Chondrocyte (in vitro differentiated cells): ENCODE measurements at places on chromosomes 7 and 10.

GRCh38 chr10:131142517-131143380 is 168.8 kb downstream of the TCERG1L start:
- no peaks in the 10 kb centered on the region for H3K4me1 ChIP-seq
- DNase-seq, result no peak
- H3K36me3 ChIP-seq, result no peaks in the 10 kb centered on the region
- no peak overlapping the region for H3K27ac ChIP-seq
- H3K27me3 ChIP-seq, result no peaks in the 10 kb centered on the region
- H3K4me3 ChIP-seq, result no peak overlapping the region

DNA sequence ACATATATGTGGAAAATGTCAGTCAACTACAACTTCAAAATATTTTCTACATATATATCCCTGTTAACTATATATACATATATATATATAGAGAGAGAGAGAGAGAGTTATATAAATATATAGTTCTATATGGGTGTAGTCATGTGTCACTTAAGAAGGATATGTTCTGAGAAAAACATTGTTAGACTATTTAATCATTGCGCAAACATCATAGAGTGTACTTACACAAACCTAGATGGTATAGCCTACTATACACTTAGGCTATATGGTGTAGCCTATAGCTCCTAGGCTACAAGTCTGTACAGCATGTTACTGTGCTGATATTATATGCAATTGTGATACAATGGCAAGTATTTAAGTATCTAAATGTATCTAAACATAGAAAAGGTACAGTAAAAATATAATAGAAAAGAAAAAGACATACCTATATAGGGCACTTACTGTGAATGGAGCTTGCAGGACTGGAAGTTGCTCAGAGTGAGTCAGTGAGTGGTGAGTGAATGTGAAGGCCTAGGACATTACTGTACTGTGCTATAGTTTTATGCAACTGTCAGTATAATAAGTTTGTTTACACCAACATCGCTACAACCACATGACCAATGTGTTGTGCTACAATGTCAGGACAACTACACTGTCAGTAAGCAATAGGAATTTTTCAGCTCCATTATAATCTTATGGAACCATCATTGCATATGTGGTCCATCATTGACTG is 18.0 kb upstream of the FGL2 start:
- no peak overlapping the region for H3K27ac ChIP-seq
- no peak overlapping the region for H3K4me3 ChIP-seq
- no peaks in the 10 kb centered on the region for H3K27me3 ChIP-seq
- no peaks in the 10 kb centered on the region for H3K36me3 ChIP-seq

- H3K27ac ChIP-seq, result peak overlapping the region; percentile 58
- no peaks in the 10 kb centered on the region for H3K36me3 ChIP-seq
- peaks cover 62% of the 10 kb centered on the region for H3K4me1 ChIP-seq
These were observed 32.1 kb downstream of the KCNMA1 start for GRCh38 chr10:77605466-77605865.

DNA sequence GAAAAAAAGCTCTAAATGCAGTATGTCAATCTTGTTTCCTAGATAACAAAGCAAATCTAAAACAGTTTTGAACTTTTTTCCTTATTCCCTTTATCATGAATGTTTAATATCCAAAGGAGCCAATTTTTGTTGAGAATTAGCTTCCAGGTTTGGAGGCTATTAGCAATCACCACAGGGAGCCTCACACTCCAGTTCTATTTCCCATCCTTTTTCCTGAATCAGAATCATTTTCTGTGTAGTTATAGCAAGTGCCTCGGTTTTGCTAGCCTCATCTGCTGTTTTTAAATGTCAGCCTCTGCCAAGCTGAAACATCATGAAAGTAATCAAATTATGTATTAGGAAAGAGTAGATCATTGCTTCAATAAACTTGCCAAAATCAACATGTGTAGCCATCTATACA is 357.5 kb upstream of the LRGUK start:
- no peaks in the 10 kb centered on the region for H3K27me3 ChIP-seq
- no peak overlapping the region for H3K4me3 ChIP-seq
- no peaks in the 10 kb centered on the region for H3K36me3 ChIP-seq
- no peak overlapping the region for H3K27ac ChIP-seq
- peaks cover 11% of the 10 kb centered on the region for H3K4me1 ChIP-seq
- no peak for DNase-seq

- H3K4me3 ChIP-seq, result no peak overlapping the region
- no peaks in the 10 kb centered on the region for H3K27me3 ChIP-seq
- peaks cover 11% of the 10 kb centered on the region for H3K36me3 ChIP-seq
- H3K27ac ChIP-seq, result no peak overlapping the region
These were observed 2.1 kb downstream of the CASP7 start for GRCh38 chr10:113681533-113682470.

- H3K36me3 ChIP-seq, result no peaks in the 10 kb centered on the region
- H3K4me1 ChIP-seq, result no peaks in the 10 kb centered on the region
- no peak for DNase-seq
- H3K27ac ChIP-seq, result no peak overlapping the region
- H3K4me3 ChIP-seq, result no peak overlapping the region
These were observed 74.0 kb downstream of the TLL2 start for GRCh38 chr10:96439725-96440124.

DNA sequence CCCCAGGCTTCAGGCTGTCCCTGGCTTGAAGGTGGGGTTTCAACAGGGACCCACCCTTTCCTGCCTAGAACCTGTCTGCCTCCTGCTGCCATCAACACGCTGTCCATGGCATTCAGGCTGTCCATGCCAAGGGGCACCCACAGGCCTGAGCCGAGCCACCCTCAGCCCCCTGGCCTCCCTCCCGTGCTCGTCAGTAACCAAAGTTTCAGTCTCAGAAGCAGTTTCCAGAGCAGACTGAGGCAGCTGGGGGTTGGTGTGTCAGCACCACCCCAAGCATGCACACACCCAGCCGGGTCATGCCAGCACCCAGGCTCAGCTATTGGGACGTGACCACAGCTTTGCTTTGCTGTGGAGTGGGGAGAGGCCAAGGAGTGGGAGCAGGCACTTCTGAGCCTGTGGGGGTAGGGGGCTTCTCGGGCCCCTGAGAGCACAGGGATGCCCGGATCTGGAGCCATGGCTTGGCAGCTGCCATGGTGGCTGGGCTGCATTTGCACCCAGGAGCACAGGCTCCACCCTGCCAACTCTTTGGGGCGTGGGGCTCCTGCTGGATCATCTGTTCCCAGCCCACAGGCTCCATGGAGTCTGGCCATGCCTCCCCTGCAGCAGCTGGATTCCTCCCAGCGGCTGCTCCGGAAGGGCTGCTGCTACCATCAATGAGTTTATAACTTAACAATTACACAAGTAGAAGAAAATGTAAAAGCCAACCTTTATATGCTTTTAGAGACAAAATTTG is 314.5 kb upstream of the SEMA3C start:
- H3K4me3 ChIP-seq, result no peak overlapping the region
- H3K36me3 ChIP-seq, result no peaks in the 10 kb centered on the region
- H3K4me1 ChIP-seq, result no peaks in the 10 kb centered on the region
- peaks cover 2% of the 10 kb centered on the region for H3K27me3 ChIP-seq
- no peak overlapping the region for H3K27ac ChIP-seq

DNA sequence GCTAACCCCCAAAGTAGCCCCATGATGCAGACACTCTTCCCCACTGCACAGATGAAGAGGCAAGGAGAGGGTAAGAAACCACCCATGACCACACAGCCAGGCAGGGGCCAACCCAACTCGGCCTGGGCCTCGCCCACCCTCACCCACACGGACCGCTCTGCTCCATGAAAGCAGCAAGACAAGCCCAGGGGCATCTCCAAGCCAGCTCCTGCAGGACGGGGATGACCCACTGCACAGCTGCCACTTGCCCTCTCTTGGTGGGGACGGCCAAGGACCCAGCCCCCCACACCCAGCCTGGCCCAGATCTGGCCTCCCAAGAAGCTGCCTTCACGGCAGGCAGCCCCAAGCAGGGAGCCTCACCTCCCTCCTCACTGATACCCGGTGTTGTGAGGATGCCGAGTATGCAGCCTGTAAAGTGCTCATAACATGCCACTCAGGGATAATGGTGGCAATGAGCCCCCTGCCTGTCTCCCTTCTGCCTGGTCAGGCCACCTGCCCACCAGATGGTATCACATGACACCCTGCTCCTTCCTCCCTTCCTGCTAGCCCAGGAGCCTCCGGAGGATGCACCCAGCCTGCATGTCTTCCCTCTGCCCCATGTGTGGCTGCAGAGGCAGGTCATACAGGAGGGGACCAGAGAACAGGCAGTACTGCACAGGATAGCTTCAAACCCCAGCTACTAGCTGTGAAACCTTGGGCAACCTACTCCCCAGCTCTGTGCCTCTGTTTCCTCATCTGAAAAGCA is 23.3 kb downstream of the OGDHL start:
- no peaks in the 10 kb centered on the region for H3K36me3 ChIP-seq
- H3K27ac ChIP-seq, result no peak overlapping the region
- DNase-seq, result no peak
- H3K27me3 ChIP-seq, result no peaks in the 10 kb centered on the region

DNA sequence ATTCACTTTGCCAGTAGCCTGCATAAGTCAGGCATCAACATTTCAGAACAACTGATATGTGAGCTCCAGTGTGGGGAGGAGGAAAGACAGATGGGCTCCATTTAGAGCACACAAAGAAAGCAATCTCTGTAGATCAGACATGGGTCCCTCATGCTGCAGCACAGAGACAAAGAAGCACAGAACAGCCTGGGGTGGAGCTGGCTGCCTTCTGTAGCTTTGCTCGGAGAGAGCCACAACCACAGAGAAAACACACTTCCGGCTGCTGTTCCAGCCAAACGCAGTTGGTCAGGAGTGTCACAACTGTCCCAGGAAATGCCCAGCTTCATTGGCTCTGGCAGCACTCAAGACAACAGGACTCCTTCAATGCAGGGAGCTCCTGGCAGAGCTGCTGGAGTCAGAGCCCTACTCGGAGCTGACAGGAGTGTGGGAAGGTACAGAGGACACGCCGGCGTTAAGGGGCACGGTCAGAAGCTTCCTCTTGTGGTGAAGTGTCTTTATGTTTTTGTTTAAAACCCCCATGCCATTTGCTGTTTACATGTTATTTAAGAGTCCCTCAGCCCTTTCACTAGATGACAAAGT is 494.4 kb downstream of the TCERG1L start:
- no peaks in the 10 kb centered on the region for H3K27me3 ChIP-seq
- no peaks in the 10 kb centered on the region for H3K4me1 ChIP-seq
- no peak for DNase-seq

- no peaks in the 10 kb centered on the region for H3K27me3 ChIP-seq
- no peaks in the 10 kb centered on the region for H3K4me1 ChIP-seq
- DNase-seq, result no peak
- H3K36me3 ChIP-seq, result no peaks in the 10 kb centered on the region
These were observed 4.6 kb upstream of the FAM133B start for GRCh38 chr7:92594746-92595145.

GRCh38 chr7:121486590-121486989 is 90.5 kb upstream of the FAM3C start:
- DNase-seq, result no peak
- peaks cover 21% of the 10 kb centered on the region for H3K4me1 ChIP-seq
- H3K27ac ChIP-seq, result no peak overlapping the region
- H3K4me3 ChIP-seq, result no peak overlapping the region

DNA sequence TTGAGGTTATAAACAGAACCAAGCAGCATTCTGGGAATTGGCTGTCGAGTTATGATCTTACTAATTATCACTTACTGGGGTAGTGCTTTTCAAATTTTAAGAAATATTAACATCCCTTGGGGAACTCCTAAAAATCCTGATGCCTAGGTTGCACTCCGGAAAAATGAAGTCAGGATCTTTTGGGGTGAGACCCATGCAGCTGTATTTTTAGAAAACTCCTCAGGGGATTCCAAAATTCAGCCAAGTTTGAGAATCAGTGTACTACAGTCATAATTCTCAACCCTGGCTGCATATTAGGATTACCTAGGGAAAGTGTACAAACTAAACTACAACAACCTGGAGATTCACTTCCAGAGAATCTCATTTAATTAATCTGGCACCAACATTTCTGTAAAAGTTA is 17.2 kb upstream of the PPP1R9A start:
- no peaks in the 10 kb centered on the region for H3K36me3 ChIP-seq
- no peak overlapping the region for H3K27ac ChIP-seq
- no peak for DNase-seq
- no peak overlapping the region for H3K4me3 ChIP-seq

GRCh38 chr7:145784809-145785780 is 331.5 kb upstream of the CNTNAP2 start:
- H3K27ac ChIP-seq, result no peak overlapping the region
- no peak for DNase-seq
- H3K36me3 ChIP-seq, result no peaks in the 10 kb centered on the region
- H3K27me3 ChIP-seq, result no peaks in the 10 kb centered on the region
- no peaks in the 10 kb centered on the region for H3K4me1 ChIP-seq
- H3K4me3 ChIP-seq, result no peak overlapping the region

GRCh38 chr10:92681306-92681834 is 8.4 kb upstream of the HHEX start:
- no peak overlapping the region for H3K27ac ChIP-seq
- no peak overlapping the region for H3K4me3 ChIP-seq
- no peaks in the 10 kb centered on the region for H3K4me1 ChIP-seq
- no peak for DNase-seq
- H3K36me3 ChIP-seq, result peaks cover 10% of the 10 kb centered on the region
- peaks cover 2% of the 10 kb centered on the region for H3K27me3 ChIP-seq

- H3K27ac ChIP-seq, result no peak overlapping the region
- peaks cover 24% of the 10 kb centered on the region for H3K36me3 ChIP-seq
- H3K4me3 ChIP-seq, result no peak overlapping the region
- H3K27me3 ChIP-seq, result no peaks in the 10 kb centered on the region
- DNase-seq, result no peak
These were observed 29.5 kb downstream of the NAMPT start for GRCh38 chr7:106255246-106255645.

DNA sequence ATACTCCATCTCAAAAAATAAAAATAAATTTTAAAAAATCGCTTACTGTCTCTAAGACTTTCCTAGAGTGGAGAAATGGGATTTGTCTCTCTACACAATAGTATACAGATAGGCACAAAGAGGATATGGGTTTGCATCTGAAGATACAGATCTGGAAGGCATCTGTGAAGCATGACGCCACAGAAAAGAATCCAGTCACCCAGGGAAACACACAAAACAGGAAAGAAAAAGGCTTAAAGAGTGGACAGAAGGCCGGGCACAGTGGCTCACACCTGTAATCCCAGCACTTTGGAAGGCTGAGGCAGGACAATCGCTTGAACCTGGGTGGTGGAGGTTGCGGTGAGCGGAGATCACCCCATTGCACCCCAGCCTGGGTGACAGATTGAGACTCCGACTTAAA is 61.3 kb downstream of the SKIDA1 start:
- H3K27ac ChIP-seq, result no peak overlapping the region
- no peak for DNase-seq
- no peak overlapping the region for H3K4me3 ChIP-seq
- H3K4me1 ChIP-seq, result no peaks in the 10 kb centered on the region
- no peaks in the 10 kb centered on the region for H3K36me3 ChIP-seq
- no peaks in the 10 kb centered on the region for H3K27me3 ChIP-seq

GRCh38 chr10:8794860-8795259 is 740.4 kb downstream of the GATA3 start:
- H3K36me3 ChIP-seq, result no peaks in the 10 kb centered on the region
- no peaks in the 10 kb centered on the region for H3K27me3 ChIP-seq
- H3K27ac ChIP-seq, result no peak overlapping the region
- H3K4me1 ChIP-seq, result no peaks in the 10 kb centered on the region
- DNase-seq, result no peak
- no peak overlapping the region for H3K4me3 ChIP-seq
